COR-L47 (cell line): ENCODE measurements at places on chromosomes 2 and 18.

DNA sequence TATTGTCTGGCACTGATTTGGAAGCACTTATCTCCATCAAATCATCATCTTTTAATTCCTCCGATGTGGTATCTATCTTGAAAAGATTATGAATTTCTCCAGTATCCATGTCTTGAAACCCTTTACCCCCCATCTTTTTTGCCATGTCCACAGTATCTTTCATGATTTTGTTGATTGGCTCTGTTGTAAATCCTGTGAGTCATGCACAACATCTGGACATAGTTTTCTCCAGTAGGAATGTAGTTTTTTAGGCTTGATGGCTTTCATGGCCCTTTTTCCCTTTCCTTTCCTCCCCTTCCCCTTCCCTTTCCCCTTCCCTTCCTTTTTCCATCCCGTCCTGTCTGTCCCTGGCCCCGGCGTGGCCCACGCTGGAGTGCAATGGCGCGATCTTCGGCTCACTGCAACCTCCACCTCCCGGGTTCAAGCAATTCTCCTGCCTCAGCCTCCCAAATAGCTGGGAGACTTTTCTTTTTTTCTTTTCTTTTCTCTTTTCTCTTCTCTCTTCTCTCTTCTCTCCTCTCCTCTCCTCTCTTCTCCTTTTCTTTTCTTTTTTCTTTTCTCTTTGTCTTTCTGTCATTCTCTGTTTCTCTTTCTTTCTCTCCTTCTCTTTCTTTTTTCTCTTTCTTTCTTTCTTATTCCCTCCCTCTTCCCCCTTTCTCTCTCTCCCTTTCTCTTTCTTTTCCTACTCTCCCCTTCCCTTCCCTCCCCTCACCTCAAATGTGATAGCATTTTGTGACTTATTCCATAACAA, 18.4 kb upstream of the ZNF638 start:
- no peak for DNase-seq

GRCh38 chr18:57150828-57151227, 3.9 kb downstream of the BOD1L2 start:
- DNase-seq = peak; percentile 92

DNA sequence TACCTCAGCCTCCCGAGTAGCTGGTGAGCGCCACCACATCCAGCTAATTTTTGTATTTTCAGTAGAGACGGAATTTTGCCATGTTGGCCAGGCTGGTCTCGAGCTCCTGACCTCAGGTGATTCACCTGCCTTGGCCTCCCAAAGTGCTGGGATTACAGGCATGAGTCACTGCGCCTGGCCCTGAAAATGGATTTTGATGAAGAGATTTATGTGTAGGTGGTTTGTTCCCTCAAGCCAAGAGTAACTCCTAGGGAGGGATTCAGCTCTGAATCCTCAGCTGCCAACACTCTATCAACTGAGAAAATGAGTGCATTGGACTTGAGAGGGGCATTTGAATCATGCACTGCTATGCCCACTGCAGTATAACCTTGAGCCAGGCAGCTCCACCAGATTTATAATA, 17.5 kb upstream of the LIPG start:
- no peak for DNase-seq

DNA sequence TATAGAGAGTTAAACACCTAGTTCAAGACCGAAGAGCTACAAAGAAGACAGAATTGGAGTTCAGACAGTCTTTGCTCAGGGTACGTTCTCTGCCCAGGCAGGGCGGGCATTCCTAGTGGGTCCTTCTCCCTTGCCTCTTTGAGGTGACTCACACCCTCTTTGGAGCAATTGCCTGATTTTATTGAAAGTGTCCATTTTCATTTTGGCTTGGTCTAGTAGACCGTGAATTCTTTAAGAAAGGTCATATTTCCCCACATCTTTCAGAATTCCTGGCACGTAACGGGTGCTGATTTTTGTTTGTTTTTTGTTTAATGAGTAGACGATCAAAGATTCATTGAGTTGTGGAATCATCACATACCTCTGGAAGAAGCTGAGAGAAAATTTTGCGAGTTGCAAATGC, 871.5 kb downstream of the RNF144A start:
- DNase-seq = no peak

GRCh38 chr2:39996653-39997080, 217.6 kb upstream of the THUMPD2 start:
- no peak for DNase-seq
